Activated CD8-positive, alpha-beta memory T cell treated with anti-CD3 and anti-CD28 coated beads, Interleukin-2, amount 10 ng/mL, durations not matched to agents 7 days and 5 days (primary cell): ENCODE measurements at places on chromosomes 7 and 10. TPM values are rescaled to one million over a fixed set of nuclear protein-coding genes. Genes with fewer than 3 reads are reported as not detected.

DNA sequence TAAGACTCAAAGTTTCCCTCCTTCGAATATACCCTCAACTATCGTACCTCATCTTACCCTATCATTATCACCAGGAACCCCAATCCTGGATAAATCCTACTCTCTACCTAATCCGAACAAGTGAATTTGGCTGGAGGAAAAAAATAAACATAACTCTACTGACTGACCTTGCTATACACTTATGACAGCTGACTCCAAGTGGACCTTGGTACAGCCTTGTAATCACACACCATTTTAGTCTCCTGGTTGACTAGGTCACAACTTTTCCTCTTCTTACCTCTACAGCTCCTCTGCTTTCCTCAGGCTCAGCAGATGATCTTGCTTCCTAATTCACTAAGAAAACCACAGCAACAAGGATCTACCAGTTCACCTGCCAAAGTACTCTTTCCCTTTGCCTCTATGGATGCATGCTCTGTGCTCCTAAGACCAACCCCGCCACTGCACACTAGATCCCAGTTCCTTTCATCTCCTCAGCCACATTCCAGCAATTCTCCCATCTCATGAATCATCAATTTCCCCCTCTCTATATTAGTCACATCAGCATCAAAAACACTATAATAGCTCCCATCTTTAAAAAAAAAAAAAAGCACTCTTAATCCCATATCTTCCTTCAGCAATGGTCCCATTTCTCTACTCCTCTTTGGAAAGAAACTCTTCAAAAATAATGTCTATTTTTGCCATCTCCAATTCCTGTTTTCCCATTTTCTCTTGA is 35.5 kb downstream of the COA1 start:
- DNase-seq = no peak

DNA sequence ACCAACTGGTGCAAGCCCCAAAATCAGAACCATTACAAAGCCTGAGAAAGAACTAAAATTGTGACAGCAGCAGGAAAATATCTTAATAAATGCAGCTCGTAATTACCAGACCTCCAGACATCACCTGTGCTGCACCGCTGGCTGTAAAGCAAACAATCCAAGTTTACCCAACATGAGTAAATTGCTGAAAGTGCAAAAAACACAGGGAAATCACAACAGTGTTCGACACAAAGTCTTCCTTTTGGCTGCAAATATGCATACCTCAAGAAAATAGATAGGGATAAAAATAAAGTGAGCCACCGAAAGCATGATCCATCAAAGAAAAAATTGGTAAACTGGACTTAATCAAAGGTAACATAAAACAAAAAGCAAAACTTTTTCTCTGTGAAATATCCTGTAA is 101.7 kb downstream of the SLC16A9 start:
- no peak for DNase-seq

The HOGA1 gene
- not detected for total RNA-seq

The GRID2IP gene
- 0.14 TPM for total RNA-seq

GRCh38 chr7:108308903-108309302 is 147.3 kb downstream of the NRCAM start:
- DNase-seq = no peak

The NEUROG3 gene
- total RNA-seq = not detected

GRCh38 chr7:4718075-4718474 is 36.0 kb downstream of the FOXK1 start:
- no peak for DNase-seq

DNA sequence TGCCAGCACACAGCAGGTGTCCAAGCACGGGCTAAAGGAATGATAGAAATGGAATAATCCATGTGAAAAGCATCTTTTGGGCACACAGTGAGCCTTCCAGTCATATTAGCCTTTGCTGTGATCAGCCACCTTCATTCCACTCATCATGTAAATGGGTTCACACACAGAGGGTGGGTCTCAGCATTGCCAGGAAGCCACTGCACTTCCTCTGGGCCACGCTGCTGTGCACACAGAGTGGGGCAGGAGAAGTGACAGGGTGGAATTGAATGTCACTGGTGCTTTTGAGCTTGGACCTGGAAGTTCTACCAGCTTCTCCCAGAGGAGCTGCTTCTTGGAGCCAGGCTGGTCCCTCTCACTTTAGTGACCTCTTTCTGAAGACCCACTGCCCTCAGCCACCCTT is 203.5 kb downstream of the USP6NL start:
- no peak for DNase-seq

The SVOPL gene
- total RNA-seq = not detected

DNA sequence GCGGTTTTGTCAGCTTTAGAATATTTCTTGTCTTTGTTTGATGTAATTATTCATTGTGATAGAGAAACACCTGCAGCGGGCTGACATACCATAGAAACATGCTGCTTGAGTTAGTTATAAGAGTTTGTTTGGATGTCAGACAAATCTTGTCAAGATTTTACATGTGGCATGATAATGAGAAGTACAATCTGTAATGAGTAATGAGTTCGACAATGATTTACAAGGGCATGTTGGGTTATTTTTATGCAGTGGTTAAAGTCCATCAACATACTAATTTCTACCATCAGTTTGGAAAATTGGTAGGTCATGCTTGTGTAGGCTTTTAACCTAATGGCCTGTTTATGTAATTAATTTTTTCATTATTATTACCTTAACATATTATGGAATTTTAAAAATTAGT is 31.3 kb downstream of the FZD1 start:
- no peak for DNase-seq

The CFAP46 gene
- total RNA-seq = not detected

The ANKRD7 gene
- 0.59 TPM for total RNA-seq

DNA sequence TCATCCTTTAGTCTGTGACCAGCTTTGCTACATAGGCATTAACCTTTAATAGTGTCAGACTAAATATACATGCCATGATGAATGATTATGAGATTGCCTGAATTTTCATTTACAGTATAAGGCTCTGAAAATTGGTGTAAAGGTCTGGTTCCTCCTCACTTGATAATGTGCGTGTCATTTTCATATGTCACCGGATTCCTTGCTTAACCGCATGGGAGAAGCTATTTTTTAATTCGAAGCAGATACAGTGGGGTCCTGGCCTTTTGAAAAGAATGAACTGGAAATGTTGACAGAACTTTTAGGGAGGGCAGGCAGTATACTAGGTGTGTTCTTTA is 192.4 kb upstream of the SH2B2 start:
- no peak for DNase-seq

GRCh38 chr7:33732462-33732861 is 172.9 kb upstream of the BMPER start:
- no peak for DNase-seq

- no peak for DNase-seq
Observed at GRCh38 chr10:63409465-63410027, 56.2 kb downstream of the JMJD1C start.

- no peak for DNase-seq
Observed at GRCh38 chr10:93199191-93199751, 125.6 kb downstream of the CYP26A1 start.

The PBLD gene
- 1.4 TPM for total RNA-seq

The UPK3B gene
- total RNA-seq = not detected

DNA sequence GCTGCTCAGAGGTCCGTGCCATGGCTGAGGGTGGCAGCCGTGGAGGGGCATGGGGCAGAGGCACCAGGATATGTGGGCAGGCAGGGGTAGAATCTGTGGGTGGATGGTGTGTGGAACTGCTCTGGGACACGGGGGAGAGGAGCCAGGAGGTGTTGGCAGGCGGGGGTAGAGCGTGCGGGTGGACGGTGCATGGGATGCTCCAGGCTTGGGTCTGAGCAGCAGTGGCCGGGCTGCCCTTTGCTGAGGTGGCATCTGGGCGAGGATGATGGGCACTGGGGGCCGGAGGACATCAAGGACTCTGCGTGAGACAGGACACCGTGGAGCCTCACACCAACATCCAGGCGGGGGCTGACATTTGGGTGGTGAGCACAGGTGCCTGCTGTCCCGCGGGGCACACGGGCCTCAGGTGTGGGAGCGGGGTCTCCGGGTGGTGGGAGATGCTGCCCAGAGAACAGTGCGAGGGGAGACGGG is 46.2 kb downstream of the JAKMIP3 start:
- DNase-seq = no peak

DNA sequence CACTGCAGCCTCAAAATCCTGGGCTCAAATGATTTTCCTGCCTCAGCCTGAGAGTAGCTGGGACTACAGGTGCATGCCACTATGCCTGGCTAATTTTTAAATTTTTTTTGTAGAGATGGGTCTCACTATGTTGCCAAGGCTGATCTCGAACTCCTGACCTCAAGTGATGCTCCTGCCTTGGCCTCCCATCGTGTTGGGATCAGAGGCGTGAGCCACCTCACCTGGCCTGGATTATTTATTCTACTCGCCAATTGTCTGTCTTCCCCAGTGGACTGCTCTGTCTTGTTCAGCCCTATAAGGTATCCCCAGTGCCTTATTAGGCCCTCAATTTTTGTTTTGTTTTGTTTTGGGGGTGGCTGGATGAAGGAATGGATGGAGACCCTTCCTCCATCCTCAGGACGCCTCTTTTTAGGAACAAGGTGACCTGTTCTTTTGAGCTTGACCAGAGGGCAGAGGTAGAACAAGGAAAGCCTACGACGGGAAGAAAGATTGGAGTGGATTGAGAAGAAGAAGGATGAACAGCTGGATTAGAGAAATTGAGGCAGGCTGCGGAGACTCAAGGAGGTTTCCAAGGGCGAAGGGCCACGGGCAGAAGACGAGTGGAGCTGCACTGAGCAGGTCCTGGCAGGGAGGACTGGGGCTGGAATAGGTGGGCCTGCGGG is 541 bp upstream of the DENND10 start:
- no peak for DNase-seq

The MKX gene
- not detected for total RNA-seq

GRCh38 chr7:77729574-77730348 is 33.5 kb downstream of the RSBN1L start:
- no peak for DNase-seq

GRCh38 chr10:44925811-44926750 is 14.9 kb downstream of the TMEM72 start:
- DNase-seq = no peak

The ABCC2 gene
- total RNA-seq = 0.82 TPM

DNA sequence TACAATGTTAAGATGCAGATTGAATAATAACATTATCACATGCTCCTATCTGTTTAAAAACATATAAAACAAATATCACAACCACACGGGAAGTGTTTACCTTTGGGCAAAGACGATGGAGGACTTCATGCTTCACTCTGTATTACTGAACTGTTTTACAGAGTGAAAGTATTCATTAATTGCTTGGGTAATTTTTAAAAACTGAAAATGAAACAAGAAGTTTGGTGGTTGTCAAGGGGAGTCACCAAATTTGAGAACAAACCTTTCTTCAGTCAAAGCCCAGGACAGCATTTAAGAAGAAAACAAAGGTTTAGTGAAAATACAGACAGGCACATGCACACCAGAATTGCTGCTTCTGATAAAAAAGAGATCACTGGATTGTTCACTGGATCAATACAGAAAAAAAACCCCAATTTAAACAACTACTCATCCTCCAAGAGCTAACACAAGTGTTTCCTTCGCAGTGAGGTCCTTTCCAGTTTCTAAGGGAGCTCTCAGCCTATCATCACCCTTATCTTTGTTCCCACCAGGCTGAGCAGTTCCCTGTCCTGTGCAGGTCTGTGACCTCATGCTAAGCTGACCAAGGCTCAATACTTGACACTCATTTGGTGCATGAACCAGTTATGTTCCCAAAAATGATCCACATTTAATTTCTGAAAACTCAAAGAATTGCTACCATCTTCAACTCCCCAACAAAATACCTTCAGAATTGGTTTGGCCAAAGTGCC is 8.8 kb downstream of the PARP12 start:
- DNase-seq = no peak

- peak; percentile 88 for DNase-seq
Observed at GRCh38 chr7:116211006-116211912, 920 bp downstream of the TES start.
